ENCODE measurements at places on chromosomes 11 and 22.

GRCh38 chr11:132728026-132728425, 804.3 kb downstream of the OPCML start:
- DNase-seq = no peak

- DNase-seq = no peak
Observed at GRCh38 chr22:42997582-42998090, 17.3 kb downstream of the PACSIN2 start.

DNA sequence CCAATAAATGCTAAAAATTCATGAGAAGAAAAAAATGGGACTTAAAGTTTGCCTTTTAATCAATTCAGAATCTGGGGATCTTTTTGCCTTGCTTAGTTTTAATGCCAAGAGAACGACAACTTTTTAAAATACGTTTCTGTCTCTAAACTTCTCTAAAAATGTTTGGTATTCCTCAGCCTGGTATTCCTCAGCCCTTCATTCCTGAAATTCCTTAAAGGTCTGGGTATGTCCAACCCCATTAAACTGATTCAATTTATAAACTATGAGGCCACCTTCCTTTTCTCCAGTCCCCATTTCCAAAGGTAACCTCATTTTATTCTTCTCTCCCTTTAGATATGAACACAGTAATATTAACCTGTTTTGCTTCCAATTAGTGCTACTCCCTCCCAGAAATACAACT, 16.6 kb downstream of the POLA2 start:
- no peak for DNase-seq

GRCh38 chr11:60992842-60993409, 21.4 kb downstream of the CD6 start:
- no peak for DNase-seq

DNA sequence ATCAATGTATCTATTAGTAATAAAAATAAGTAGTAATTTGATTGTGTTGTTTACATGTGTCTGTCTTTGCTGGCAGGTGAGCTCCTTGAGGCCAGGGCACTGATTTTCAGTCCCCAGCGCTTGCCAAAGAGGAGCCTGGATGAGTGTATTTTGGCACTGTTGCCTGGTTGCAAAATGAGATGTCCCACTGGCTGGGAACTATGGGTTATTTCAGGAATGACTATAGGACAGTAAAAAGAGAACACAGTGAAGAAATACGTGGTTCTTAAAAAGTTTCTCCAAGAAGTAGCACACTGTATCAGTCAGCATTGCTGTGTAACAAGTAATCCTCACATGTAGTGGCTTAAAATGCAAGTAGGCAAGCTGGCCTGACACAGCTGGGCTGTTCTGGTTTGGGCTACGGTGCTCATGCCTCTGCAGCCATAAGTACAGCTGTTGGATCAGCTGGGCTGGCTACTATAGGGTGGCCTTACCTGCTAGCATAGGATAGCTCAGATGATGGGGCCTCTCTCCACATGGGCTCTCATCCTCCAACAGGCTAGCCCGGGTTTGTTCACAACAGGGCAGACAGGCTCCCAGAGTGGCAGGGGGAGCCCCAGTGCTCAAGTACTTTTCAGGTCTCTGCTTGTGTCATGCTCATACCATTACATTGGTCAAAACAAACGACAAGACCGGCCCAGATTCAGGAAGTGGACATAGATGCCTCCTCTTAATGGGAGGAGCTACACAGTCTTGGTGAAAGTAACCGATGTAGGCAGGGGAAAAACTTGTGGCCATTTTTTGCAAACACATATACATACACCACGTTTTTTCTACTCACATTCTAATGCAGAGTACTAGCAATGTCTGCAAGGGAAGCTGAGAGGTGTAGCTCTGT, 399.1 kb downstream of the LARGE1 start:
- DNase-seq = no peak

- DNase-seq = no peak
Observed at GRCh38 chr11:117950993-117951961, 22.1 kb upstream of the TMPRSS13 start.

DNA sequence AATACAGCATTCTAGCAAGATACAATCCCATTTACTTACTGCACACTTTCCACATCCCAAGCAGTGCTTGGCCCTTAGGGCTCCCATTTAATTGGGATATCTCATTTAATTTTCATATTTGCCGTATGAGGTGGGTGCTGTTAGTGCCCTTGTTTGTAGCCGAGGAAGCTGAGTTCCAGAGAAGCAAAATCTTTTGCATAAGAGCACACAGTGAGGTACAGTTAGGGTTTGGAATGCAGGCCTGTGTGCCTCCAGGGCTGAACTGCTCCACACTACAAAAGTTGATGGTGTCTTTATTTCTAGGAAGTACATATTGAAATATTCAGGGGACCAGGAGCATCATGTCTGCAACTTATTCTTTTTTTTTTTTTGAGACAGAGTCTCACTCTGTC, 15.5 kb upstream of the TIMP3 start:
- DNase-seq = no peak

DNA sequence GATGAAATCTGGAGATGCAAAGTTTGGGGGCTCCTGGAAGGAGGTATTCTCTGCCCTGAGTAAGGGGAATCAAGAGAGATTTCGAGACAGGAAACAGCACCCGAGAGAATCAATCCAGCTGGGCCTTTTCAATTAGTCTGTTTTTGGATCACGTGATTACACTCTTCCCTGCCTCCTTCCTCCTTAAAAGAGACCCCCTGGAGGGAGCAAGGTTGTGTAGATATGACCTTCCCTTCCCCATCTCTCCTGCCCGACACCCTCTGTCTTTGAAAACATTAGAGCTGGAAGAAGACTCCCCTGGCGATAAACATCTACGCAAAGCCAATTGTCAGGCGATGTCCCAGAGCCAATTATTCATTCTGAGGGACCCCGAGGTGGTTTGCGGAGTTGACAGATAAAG, 407.9 kb downstream of the MIAT start:
- DNase-seq = no peak

- DNase-seq = no peak
Observed at GRCh38 chr11:111410951-111411350, 31.9 kb upstream of the POU2AF1 start.

- DNase-seq = no peak
Observed at GRCh38 chr11:86749376-86749775, 51.0 kb upstream of the PRSS23 start.

- no peak for DNase-seq
Observed at GRCh38 chr11:131875611-131876010, 505.2 kb downstream of the NTM start.
